Thymus (tissue), 14 donors: ENCODE measurements at places on chromosomes 7 and 10.

- DNase-seq = no peak
These were observed 204.9 kb downstream of the CCDC3 start for GRCh38 chr10:12796401-12797160.

GRCh38 chr10:27696466-27696865 is 49.2 kb downstream of the MKX start:
- DNase-seq = no peak

DNA sequence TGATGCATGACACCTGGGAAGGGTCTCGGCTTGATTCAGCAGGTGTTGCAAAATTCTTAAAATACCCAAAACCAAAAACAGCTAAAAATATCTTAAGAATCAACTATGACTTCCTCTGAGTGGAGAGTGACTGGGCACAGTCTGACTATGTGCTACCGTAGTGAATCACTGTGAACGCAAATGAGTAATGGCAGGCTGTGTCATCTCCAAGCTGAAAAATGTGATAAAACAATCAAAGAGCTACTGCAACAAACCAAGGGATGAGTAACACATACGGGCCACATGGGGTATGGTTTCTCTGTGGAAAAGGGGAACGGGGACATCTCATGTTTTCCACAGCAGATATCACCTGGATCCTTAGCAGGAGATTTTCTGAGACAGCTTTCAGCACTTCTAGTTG is 127.5 kb downstream of the ABCA13 start:
- no peak for DNase-seq

GRCh38 chr7:80832006-80832405 is 86.8 kb downstream of the SEMA3C start:
- no peak for DNase-seq

GRCh38 chr10:46064269-46064817 is 18.3 kb upstream of the MSMB start:
- DNase-seq = no peak
